ENCODE measurements at places on chromosomes 11 and 22. TPM values are rescaled to one million over a fixed set of nuclear protein-coding genes. Genes with fewer than 3 reads are reported as not detected.

The IRAG1 gene
- 70.5 TPM for total RNA-seq

The CHRM4 gene
- 8.1 TPM for total RNA-seq

GRCh38 chr11:123235117-123235655 lies 40.1 kb upstream of the CLMP start:
- no peak for DNase-seq

- DNase-seq = no peak
Measured at GRCh38 chr22:47143249-47143938, 380.9 kb downstream of the TBC1D22A start.

- no peak for DNase-seq
Measured at GRCh38 chr11:129075757-129076156, 116.4 kb downstream of the ARHGAP32 start.

DNA sequence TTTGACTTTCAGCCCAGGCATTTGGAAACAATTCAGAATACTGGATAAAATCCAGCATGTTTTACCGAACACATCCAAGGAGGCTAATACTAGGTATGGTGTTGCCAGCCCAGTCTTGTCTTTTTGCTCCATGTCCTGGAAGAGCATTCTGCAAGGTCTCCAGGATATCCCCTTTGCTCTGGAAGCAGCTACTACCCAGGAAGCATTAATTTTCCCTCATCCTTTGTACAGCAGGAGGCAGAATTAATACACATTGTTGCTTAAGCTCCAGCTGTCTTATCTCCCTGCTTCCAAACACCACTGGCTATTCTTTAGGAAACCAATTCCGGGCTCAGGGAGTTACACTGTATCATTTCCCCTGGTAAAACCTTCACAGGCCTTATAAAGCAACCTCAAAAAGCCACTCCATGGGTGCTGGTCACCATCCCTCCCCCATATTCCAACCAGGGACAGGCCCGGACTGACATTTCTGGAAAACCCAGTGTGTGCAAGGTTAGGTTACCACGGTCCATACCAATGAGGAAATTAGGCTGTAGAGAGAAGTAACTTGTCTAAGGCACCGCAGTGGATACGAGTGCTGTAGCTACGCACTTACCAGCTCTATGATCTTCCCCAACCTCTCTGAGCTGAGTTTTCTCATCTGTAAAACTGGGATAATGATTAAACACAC lies 1.5 kb upstream of the UBASH3B start:
- no peak for DNase-seq

Measured in dorsolateral prefrontal cortex (tissue), 122 donors.